Osteocyte (in vitro differentiated cells): ENCODE measurements at places on chromosomes 7 and 10. TPM values are rescaled to one million over a fixed set of nuclear protein-coding genes. Genes with fewer than 3 reads are reported as not detected.

Gene HOXA11
- not detected in 2 replicates for total RNA-seq

Gene CNPY1
- total RNA-seq: not detected in 2 replicates

Gene OR9A2
- not detected in 2 replicates for total RNA-seq

Gene HOXA7
- not detected in 2 replicates for total RNA-seq

Gene DNAJB9
- total RNA-seq: 20.5 and 23.3 TPM in 2 replicates

Gene UNC5B
- total RNA-seq: 13.0 and 13.1 TPM in 2 replicates

GRCh38 chr7:36583318-36583717 lies 141.0 kb downstream of the AOAH start:
- no peaks in the 10 kb centered on the region for H3K4me1 ChIP-seq
- DNase-seq: no peak
- H3K27me3 ChIP-seq: peaks cover 20% of the 10 kb centered on the region
- no peak overlapping the region for H3K4me3 ChIP-seq

DNA sequence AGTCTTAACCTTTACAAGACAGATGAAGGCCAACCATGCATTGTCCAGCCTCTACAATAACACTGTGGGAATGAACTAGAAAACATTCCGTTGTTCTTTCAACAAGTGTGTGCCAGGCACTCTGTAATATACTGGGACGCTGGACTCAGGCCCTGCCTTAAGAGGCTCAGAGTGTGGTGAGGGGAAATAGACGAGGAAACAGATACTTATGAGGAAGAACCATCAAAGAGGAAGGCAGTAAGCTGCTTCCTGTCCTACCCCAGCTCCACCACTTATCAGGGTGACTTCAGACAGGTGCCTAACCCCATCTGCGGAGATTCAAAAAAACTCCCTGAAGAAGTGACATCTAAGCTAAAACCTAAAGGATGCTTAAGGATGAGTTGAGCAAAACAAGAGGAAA lies 8.9 kb upstream of the TRIM8 start:
- H3K36me3 ChIP-seq: no peaks in the 10 kb centered on the region
- no peak overlapping the region for H3K27ac ChIP-seq
- no peak for DNase-seq

GRCh38 chr10:62433181-62433692 lies 59.1 kb downstream of the ZNF365 start:
- H3K27me3 ChIP-seq: no peaks in the 10 kb centered on the region
- no peak overlapping the region for H3K4me3 ChIP-seq
- peaks cover 20% of the 10 kb centered on the region for H3K4me1 ChIP-seq

GRCh38 chr10:37495415-37495814 lies 362.0 kb downstream of the ZNF248 start:
- no peaks in the 10 kb centered on the region for H3K4me1 ChIP-seq
- peaks cover 2% of the 10 kb centered on the region for H3K36me3 ChIP-seq
- H3K27ac ChIP-seq: no peak overlapping the region
- no peak overlapping the region for H3K4me3 ChIP-seq

DNA sequence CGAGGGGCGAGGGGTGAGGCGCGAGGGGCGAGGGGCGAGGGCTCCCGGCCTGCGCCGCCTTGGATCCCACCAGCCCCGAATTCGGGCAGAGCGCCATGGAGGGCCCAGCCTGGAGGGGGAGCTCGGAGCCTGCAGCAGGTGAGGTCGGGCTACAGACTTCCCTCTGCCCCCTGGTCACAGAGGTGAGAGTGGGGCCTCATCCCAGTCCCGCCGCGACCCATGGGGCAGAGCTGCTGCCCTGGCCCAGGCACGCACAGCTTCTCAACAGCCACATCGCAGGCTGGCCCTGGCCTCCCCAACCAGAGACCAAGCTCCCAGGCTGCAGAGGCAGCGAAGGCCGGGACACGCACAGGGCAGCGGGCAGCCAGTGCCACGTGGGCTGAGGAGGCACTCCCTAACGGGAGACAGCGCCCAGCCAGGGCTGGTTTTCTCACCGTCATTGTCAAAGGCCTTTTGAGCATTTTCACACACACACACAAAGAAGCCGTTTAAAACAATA lies 191.8 kb downstream of the PTPRN2 start:
- H3K36me3 ChIP-seq: no peaks in the 10 kb centered on the region
- DNase-seq: no peak
- no peaks in the 10 kb centered on the region for H3K4me1 ChIP-seq
- no peak overlapping the region for H3K27ac ChIP-seq
- H3K27me3 ChIP-seq: no peaks in the 10 kb centered on the region
- H3K4me3 ChIP-seq: no peak overlapping the region

DNA sequence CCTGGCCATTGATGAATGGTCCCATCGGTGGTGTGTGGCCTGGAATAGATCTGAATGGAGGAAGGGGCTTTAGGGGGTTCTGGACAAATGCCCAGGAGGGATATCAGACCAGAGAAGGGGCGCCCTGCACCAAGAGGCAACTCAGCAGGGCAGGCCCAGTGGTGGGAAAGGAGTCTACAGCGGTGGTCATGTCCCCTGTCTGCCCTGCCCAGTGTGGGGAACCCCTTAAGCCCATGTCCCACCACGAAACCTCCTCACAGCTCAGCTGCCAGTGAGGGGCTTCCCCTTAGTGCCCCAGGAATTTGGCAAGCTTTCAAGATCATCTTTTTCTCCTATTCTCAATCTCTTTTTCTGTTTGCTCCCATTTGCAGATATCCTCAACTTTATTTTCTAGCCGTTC lies 14.1 kb upstream of the CCSER2 start:
- no peak overlapping the region for H3K4me3 ChIP-seq
- peaks cover 8% of the 10 kb centered on the region for H3K27me3 ChIP-seq
- no peaks in the 10 kb centered on the region for H3K36me3 ChIP-seq
- H3K4me1 ChIP-seq: peaks cover 6% of the 10 kb centered on the region
- no peak for DNase-seq

GRCh38 chr10:89269433-89270152 lies 18.0 kb upstream of the LIPA start:
- no peaks in the 10 kb centered on the region for H3K36me3 ChIP-seq
- no peaks in the 10 kb centered on the region for H3K27me3 ChIP-seq
- no peak overlapping the region for H3K4me3 ChIP-seq
- H3K27ac ChIP-seq: no peak overlapping the region

DNA sequence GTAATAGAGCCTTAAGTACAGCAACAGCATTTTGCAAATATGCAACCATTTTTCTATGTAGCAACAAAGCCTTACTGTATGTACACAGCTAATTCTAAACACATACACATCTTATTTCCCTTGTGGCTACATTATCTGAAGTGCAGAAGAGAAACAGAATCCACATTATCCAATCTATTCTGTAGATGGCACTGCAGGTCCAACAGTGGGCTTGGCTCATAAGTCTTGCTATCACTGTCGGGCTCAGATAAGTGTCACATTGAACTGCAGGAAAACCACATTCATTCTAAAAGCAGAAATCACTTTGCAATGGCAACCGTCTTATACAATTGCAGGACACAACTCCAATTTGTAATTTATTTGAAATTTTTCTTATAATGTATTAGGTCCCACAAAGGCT lies 109.8 kb upstream of the NOBOX start:
- no peak overlapping the region for H3K27ac ChIP-seq
- H3K27me3 ChIP-seq: no peaks in the 10 kb centered on the region
- DNase-seq: no peak
- H3K4me3 ChIP-seq: no peak overlapping the region
- no peaks in the 10 kb centered on the region for H3K36me3 ChIP-seq

GRCh38 chr7:104878577-104878976 lies 135.4 kb upstream of the KMT2E start:
- H3K4me1 ChIP-seq: peaks cover 3% of the 10 kb centered on the region
- peaks cover 7% of the 10 kb centered on the region for H3K27me3 ChIP-seq
- H3K4me3 ChIP-seq: no peak overlapping the region
- H3K36me3 ChIP-seq: no peaks in the 10 kb centered on the region

DNA sequence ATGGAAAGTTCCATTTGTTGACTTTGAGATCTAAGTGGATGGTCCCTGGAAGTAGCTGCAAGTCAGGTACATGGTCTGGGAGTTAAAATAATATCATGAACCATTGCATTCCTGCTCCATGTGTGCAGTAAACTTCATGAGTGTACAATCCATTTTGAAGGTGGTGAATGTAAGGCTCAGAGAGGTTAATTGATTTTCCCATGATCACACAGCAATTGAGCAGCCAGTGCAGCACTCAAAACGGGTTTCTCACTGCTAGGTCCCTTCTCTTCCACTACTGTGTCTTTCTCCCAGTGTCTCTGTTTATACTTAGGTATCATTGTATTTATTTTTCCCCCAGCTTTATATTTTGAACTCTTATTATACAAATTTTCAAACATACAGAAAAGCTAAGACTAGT lies 9.9 kb downstream of the ZSCAN25 start:
- H3K36me3 ChIP-seq: peaks cover 63% of the 10 kb centered on the region
- no peaks in the 10 kb centered on the region for H3K27me3 ChIP-seq
- H3K4me1 ChIP-seq: no peaks in the 10 kb centered on the region
- no peak for DNase-seq
- no peak overlapping the region for H3K27ac ChIP-seq

GRCh38 chr10:94780844-94781243 lies 18.4 kb downstream of the CYP2C19 start:
- no peak overlapping the region for H3K27ac ChIP-seq
- no peaks in the 10 kb centered on the region for H3K36me3 ChIP-seq
- H3K4me1 ChIP-seq: no peaks in the 10 kb centered on the region
- DNase-seq: no peak
- no peaks in the 10 kb centered on the region for H3K27me3 ChIP-seq
- no peak overlapping the region for H3K4me3 ChIP-seq

DNA sequence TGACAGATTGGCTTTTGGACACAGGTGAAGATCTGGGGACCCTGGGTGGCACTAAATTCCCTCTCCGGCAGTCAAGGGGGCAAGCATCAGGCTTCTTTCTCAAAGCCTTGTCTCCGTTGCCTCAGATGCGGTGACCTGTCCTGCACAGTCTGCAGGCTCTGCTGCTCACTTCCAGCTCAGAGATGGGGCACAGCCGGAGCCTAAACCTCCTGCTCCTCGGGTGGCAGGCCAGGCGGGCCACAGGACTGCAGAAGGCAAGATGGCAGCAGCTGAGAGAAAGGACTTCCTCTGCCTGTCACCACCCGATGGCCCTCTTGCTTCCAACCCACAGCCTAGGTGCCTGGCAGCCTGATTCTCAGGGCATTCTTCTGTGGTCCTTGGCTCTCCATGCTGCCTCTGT lies 44.4 kb downstream of the ZC3HC1 start:
- H3K4me3 ChIP-seq: no peak overlapping the region
- H3K36me3 ChIP-seq: no peaks in the 10 kb centered on the region
- H3K27ac ChIP-seq: no peak overlapping the region
- H3K4me1 ChIP-seq: peaks cover 13% of the 10 kb centered on the region
- H3K27me3 ChIP-seq: no peaks in the 10 kb centered on the region

DNA sequence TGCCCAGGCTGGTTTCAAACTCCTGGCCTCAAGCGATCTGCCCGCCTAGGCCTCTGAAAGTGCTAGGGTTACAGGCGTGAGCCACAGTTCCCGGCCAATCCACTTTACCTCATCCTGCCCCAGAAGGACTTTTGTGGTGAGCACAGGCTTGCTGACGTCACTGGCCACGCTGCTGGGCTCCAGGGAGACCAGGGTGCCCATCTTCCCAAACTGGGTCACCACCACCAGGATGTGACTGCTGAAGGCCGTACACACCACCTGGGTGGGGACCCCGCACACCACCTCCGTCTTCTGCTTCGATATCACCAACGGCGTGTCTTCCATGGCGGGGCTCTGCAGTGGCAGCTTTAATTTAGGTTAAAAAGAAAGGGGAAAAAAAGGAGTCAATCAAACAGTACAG lies 816 bp downstream of the PSMG3 start:
- H3K36me3 ChIP-seq: peaks cover 9% of the 10 kb centered on the region
- DNase-seq: no peak
- H3K27ac ChIP-seq: peak overlapping the region; percentile 96
- peak overlapping the region; percentile 74 for H3K4me3 ChIP-seq

- no peak for DNase-seq
- H3K36me3 ChIP-seq: no peaks in the 10 kb centered on the region
- peaks cover 16% of the 10 kb centered on the region for H3K4me1 ChIP-seq
- peaks cover 80% of the 10 kb centered on the region for H3K27me3 ChIP-seq
- H3K4me3 ChIP-seq: no peak overlapping the region
Measured at GRCh38 chr7:128165927-128166420, 75.1 kb upstream of the LEP start.

GRCh38 chr10:118115701-118116100 lies 69.0 kb upstream of the RAB11FIP2 start:
- no peaks in the 10 kb centered on the region for H3K36me3 ChIP-seq
- no peaks in the 10 kb centered on the region for H3K27me3 ChIP-seq
- no peak overlapping the region for H3K4me3 ChIP-seq
- H3K27ac ChIP-seq: no peak overlapping the region
